EH (cell line): ENCODE measurements at places on chromosomes 2 and 18.
A peak's percentile ranks its signal among the peaks of the same experiment; 100 is the strongest.

- no peak for DNase-seq
These were observed 82.2 kb upstream of the PNPT1 start for GRCh38 chr2:55775828-55776227.

- no peak for DNase-seq
These were observed 326.3 kb upstream of the ZNF521 start for GRCh38 chr18:25678221-25678620.

- DNase-seq = no peak
These were observed 59.1 kb downstream of the CMPK2 start for GRCh38 chr2:6806604-6807003.

DNA sequence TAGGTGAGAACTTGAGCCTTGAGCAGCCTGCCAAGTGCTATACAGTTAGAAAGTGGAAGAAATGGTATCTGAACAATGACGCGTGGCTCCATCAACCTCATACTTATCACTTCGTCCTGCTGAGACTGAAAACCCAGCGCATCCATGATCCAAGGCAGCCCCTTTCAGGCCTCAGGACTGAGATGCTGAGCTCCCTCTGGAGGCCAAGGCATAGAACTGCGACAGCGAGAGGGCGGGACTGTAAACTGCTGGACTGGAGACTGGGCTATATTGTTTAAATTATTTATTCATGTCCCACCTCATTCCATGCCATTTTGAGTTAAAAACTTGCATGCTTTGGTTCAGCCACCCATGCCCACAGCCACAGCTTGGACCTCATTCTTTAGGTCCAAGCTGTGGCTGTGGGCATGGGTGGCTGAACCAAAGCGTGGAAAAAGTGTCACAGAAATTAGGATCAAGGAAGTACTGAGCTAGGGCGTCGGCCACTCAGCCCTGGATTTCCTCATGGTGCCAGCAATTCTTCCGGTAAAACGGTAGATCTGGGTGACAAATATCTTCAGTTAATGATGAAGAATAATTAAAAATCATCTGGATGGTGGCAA, 195.5 kb downstream of the L3MBTL4 start:
- peak; percentile 66 for DNase-seq

DNA sequence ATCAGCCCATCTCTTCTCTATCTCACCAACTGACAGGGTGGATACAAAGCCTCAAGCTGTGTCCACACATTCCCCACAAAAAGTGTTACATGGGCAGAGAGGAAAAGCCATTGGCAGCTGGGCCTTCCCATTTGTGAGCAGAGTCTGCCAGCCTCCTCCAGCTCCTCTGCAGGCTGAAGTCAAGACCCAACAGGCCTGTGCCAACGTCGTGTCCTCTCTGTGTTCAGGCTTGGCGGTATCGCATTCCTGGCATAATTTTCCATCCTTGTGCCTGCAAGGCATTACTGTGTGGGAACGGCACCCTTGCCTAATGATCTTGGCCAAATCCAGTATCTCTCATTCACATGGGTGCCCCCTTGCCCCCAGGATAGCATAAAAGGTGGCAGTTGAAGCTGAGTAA, 41.5 kb upstream of the APCDD1 start:
- peak; percentile 39 for DNase-seq

GRCh38 chr2:180003559-180003958, 3.5 kb downstream of the CWC22 start:
- DNase-seq = no peak

- no peak for DNase-seq
These were observed 140.1 kb upstream of the AQP4 start for GRCh38 chr18:27005589-27005988.

GRCh38 chr18:73511771-73512503, 635.7 kb downstream of the FBXO15 start:
- peak; percentile 34 for DNase-seq

DNA sequence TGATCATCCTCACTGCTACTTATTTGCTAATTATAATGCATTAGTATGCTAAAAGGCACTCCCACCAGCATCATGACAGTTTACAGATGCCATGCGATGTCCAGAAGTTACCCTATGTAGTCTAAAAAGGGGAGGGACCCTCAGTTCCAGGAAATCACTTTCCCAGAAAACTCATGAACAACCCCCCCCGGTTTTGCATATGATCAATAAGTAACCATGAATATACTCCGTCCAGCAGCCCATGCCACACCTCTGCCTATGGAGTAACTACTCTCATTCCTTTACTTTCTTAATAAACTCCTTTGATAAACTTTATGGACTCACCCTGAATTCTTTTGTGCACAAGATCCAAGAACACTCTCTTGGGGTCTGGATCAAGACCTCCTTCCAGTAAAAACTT, 86.8 kb downstream of the MALT1 start:
- DNase-seq = no peak

DNA sequence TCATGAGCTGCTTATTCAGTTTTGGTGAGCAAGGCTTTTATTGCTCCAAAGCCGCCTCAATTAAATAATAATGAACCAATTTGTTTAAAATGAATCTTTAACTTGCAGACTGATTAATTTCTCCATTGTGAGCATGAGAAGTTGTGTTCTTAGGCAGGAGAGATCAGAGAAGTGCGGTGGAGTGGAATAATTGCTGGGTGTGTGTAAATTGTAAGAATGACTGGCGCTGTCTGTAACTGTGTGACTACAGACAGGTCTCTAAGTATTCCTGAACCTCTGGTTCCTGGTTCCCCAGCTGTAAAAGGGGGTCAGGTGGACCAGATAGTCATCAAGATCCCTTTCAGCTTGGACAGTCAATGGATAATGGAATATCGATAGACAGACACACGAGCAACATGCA, 98.0 kb upstream of the EFEMP1 start:
- no peak for DNase-seq

- DNase-seq = peak; percentile 50
These were observed 4.2 kb downstream of the ERFE start for GRCh38 chr2:238162846-238163441.

DNA sequence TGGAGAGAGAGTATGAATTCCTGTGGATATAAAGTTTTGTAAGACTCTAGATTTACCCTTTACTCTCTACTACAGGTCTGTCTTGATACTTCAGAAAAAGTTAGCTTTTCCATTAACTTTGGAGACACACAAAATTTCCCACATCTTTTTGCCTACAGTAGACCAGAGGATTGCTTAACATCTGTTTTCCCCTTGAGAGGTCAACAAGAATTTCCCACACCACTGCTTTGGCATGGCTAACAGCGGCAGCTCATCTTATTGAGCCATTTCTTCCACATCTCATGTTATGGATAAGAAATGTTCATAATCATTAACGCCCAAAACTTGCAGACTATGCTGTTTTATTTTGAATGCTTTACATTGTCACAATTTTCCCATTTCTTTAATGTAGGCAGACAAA, 273.6 kb upstream of the RGPD4 start:
- no peak for DNase-seq

- DNase-seq = no peak
These were observed 93.6 kb downstream of the SCN9A start for GRCh38 chr2:166282154-166282553.

DNA sequence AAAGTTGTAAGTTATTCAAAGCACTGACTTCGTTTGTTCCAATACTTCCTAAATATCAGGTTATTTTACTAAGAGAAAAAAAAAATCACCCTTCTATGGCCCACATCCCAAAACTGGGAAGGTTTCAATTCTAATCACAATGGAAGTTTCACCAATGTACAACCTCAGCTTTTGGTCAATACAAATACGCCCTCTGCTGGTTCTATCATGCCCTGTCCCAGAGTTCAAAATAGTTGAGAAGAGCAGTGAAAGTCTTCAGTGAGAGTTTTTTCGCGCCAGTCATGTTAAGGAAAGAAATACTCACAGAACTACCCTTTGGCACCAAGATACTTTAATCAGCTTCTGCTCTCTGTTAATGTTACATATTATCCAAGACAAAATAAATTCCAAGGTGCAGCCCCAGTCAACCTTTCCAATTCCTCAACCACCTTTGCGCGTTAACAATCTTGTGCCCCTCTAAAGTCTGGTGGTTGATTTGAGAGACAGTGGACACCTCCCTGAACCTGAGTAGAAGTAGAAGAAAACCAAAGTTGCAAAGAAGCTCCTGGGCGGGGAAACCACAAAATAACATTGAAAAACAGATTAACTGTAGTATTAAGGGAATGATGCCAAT, 59.9 kb downstream of the SUMO1 start:
- peak; percentile 78 for DNase-seq

- DNase-seq = no peak
These were observed 128.9 kb upstream of the SIX2 start for GRCh38 chr2:45137966-45138695.

GRCh38 chr2:15059870-15060512, 427.5 kb downstream of the LRATD1 start:
- no peak for DNase-seq

- peak; percentile 95 for DNase-seq
These were observed 42.4 kb upstream of the NABP1 start for GRCh38 chr2:191635333-191636234.

DNA sequence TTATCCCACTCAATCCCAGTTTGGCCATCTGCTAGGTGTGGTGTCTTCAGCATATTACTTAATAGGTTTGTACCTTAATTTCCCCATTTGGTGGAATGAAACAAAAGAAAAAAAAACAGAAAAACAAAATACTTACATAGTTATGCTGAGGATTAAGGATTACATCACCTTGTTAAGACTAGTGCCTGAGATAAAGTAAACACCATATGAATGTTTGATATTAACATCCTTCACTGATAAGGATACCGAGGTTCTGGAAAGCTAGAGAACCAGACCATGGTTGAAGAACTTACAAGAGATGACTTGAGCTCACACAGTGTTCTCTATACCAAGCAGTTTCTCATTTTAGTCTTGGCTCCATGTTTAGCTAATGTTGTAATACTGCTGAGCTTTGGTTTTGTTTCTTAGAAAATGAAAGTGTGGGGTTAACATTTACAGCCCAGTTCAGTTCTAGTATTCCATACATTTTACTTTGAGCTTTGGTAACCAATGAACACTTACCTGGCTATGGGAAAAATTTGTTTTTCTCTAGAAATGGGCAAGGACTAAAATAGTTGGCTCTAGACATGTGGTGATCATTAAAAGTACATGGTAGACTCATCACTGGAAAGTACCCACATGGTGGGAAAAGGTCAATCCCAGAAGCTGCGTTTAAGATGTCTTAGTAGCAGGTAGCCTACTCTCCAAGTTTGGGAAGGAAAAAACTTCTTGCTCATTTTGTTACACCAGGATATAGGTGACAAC, 5.8 kb upstream of the GPD2 start:
- DNase-seq = peak; percentile 3

DNA sequence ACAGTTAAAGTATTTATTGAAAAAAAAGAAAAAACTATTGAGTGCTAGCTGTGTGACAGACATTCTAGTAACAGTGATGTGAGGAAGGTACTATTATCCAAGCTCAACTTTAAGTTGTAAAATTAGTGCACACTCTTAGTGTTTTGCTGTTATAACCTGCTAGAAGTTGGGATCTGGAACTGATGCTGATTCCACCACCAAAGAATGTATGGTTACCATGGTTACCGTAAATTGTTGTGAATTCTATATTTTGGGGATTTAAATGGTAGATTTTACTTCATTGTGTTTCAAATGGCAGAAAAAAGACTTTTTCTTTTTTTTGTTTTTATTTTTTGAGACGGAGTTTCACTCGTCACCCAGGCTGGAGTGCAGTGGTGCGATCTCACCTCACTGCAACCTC, 5.3 kb downstream of the AGFG1 start:
- peak; percentile 46 for DNase-seq

- no peak for DNase-seq
These were observed 65.8 kb upstream of the EDAR start for GRCh38 chr2:109054865-109055264.

DNA sequence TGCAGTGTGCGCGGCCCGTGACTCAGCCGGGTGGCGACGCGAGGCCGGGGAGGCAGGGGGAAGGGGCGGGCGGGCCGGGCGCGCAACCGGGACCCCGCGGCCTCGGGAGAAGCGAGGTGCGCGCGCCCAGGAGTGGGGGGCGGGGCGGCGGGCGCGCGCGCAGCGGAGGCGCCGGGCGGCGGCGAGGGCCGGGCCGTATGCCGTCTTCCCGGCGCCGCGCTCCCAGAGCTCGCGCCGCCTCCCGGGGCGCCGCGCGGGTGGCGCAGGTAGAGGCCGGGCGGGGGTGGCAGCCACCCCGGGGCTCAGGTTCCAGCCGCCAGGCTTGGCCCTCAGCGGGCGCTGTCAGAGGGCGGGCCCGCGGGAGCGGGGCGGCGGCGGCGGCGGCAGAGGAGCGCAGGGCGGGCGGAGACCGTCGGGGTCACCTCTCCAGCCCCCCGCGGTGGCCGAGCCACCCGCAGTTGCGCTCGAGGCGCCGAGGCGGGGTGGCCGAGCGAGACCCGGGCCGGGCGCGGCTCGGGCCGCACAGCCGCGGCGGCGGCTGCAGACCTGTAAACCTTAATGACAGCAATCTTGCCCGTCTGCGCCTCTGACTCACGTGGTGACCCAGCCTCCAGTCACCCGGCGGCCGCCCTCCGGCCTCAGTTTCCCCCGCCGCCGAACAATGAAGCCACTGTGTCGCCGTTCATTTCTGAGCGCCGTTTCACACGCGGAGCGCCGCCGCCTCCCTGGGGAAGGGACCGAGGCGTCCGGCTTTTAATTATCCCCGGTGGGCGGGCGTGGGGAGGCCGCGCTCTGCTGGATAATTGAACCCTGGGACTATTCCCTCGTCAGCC, 25.3 kb upstream of the SMAD7 start:
- peak; percentile 71 for DNase-seq

DNA sequence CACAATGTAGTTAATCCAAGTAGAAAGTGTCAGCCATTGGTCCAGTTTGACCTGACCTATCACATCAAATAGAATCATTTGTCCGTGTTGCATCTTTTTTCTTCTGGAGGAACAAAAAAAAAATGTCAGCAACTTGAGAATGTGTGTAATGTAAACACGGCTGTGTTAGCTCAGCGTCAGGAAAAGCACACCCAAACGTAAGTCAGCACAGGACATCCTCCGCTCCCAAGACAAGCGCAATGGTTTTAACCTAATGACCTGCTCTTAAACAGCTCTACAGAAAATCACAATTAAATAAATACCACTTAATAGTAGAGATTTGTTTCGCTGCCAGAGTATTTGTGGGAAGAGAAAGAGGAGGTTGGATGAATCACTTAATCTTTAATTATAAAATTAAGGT, 59.4 kb downstream of the OSR1 start:
- DNase-seq = peak; percentile 40

DNA sequence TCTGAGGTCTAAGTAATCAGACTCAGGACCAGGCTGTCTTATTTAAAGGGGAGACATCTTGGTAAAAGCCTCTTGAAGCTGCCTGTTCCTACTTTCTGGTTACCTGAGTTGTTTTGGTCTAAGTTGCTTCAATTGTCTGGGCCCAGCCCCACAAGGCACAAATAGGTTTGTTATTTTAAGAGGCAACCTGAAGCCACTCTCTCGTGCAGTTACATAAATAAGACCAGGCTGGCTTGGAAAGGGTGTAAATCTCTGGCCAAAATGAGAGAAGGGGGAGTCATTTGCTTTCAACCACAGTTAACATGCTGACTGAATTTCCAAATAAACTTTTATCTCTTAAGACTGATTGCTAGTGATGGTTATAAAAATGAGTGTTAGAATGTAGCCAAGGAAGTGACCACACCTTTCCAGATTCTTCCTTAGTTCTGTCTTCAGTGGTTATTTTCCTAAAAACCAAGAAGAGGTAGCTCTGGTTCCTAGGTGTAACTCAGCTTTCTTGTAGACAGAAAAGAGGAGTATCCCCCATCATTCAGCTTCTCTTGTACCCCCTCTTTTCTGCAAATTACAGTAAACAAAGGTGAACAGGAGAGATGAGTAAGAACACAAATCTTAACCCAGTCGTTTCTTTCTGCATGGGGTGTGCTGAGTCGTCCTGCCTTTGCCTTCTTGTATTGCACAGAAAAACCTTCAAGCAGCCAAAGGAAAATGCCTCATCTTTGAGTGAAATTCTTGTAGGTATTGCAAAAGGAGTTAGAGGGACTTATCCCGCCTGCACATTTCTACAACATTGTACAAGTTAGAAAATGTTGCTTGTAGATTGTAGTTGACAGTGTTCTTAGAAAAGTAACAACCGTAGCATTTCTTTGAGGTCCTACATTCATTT, 161.5 kb upstream of the NT5C1B start:
- peak; percentile 20 for DNase-seq
